Naive thymus-derived CD8-positive, alpha-beta T cell (primary cell): ENCODE measurements at places on chromosomes 6 and 20.

GRCh38 chr6:144007478-144008119 is 460 bp downstream of the PLAGL1 start:
- DNase-seq, result no peak

DNA sequence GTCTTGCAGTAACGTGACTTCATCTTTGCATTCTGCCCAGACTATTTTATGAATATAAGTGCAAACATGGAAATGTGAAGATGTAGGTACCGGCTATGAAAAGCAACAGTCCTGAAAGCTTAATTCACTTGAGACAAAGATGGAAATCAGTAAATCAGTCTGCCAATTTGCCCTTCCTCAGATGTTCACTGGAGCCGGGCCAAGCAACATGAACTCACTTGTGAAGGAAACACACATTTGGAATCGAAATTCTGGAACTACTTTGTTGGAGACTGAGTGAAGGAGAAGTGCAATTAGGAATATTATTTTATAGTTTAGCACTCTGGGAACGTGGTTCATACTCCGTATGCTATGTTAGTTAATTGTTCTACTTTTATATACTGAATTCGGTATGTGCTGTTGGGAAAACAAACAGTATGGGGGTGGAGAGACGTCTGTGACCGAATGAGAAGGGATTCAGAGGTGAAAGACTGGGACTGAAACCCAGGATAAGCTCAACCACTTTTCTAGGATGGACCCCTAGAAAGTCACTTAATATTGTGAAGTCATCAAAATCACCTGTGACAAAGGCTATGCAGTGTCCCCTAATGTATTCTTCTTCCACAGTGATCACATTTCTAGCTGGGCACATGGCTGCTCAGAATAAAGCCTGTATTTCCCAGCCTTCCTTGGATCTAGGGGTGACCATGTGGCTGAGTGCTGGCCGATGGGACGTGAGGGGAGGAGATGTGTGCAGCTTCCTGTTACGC is 95.5 kb downstream of the PREX1 start:
- DNase-seq, result no peak

DNA sequence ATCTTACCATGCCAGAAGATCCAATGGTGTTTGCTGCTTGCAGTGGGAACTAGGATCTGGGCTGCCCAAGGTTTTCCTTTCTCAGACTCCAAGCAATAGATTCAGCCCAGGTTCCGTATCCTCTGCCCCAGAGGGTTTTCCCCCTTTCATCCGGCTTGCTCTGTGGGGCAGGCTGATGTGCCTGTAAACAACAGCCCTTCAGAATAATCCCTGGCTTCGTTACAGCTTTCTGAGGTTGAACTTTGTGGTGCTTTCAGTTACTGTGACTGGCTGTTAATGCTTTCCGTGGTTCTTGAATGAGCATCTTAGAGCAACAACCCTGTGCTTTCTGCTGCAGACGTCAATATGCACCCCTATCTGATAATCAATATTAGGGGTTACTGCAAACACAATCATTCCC is 400.4 kb downstream of the BTBD3 start:
- no peak for DNase-seq

DNA sequence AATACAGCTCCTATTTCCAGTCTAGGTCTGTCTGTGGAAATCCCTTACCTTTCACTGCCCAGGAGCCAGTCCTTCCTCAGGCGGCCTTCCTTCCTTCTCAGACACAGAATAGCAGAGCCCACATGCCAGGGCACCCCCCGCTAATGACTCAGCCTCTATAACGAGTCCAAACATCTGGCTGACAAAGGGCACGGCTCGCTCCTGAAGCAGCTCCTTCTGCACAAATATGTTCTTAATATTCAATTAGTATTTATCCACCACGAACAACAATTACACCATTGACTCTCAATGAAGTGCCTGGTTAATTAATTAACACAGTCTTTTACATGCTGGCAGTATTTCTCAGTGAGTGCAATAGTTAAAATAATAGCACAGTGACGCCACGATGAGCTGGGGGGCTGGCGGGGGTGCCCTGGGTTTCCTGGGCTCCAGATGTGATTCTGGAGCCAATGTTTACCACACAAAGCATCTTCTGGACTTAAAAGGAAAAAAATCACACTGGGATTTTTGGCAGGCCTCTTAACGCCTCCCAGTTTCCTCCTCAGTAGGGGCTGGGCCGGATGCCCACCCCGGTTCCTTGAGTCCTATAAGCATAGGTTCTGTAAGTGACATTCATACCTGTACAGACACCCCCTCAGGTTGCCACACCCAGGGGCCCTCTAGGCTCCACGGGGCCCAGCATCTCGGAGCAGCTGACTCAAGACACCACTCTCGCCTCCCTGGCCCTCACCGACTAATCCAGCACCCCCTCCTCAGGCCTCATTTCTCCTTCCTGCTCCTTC is 158.6 kb upstream of the MLN start:
- no peak for DNase-seq

GRCh38 chr6:169045486-169045885 is 208.2 kb downstream of the THBS2 start:
- no peak for DNase-seq

DNA sequence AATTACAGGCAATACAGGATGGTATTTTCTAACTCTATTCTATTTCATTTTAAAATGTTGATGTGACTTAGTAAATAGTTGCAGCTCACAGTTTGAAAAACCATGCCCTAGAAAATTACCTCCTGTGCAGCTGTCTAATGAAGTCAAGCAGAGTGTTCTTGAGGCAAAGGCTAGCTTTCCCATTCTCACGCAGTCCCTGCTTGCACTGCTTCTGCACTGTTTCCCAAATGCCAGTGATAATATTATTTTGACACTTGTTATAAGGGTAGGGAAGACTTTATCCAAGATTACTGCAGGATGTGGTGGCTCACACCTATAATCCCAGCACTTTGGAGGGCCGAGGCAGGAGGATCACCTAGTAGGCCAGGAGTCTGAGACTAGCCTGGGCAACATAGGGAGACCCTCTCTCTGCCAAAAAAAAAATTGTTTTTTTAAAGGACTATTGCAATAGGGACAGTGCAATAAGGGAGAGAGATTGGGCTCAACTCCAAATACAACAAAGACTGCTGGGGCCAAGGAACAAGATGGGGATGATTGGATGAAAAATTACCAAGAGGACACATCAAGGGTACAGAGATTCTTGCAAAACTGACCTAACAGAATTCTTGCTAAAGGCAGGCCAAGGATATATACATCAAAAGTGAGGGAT is 196.1 kb downstream of the LY86 start:
- no peak for DNase-seq

DNA sequence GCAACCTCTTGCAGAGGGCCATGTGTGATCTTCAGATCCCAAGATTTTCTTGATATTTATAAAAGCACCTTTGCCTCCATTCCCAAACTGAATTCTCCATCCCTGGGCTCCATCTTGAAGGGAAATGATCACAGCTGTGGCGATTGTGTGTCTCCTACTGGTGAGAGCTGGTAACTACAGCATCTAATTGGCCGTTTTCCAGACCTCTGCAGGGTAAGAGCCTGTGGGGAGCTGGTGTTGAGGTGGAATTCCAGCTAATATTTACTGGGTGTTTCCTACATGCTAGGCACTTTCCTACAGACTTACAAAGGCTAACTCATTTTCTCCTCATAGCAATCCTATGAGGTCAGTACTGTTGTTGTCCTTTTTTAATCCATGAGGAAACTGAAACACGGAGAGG is 59.2 kb upstream of the FNDC1 start:
- peak; percentile 21 for DNase-seq

- DNase-seq, result no peak
These were observed 16.7 kb upstream of the TBC1D20 start for GRCh38 chr20:478949-479429.

DNA sequence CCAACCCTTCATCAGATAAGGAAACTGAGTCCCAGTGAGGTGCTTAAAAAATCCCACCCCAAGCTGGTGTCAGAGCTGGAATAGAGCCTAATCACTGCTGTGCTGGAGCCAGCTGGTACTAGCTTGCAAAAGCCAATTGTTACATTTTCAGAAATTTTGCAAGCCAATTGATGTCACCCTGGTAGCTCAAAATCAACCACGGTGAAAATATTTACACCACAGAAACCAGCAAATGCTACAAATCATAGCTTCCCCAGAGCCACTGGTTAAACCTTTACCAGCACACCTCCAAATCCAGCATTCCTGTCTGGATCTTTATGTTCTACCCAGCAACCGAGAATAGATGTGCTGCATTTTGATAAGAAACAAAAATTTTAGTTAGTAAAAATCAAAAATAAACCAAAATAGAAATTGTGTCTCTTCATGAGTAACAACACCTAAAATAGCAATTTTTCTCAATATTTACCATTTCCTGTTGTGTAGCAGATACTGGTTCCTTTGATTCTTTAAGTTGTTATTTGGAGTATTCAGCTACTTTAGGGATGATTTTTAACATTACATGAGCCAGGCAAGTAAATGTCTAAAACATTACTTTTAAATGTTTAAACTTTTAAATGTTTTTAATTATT is 7.2 kb upstream of the LCA5 start:
- DNase-seq, result no peak

GRCh38 chr6:98343004-98343403 is 491.4 kb upstream of the POU3F2 start:
- no peak for DNase-seq

DNA sequence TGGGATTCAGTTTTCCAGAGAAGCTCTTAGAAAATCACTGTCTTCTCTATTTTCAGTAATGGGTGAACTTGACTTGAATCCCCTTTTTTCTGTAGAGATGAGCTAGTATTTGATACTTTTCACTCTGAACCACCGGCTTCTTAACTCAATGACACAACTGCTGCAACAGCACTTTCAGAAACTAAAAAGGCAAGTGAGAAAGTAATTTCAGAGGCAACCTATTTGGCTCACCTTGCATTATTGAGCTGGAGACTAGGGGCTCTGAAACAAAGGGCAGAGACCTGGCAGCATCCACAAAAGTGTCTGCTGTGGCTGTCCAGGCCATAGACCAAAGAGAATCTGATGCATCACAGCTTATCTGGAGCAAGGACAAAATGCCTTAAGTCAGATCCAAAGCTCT is 289.8 kb upstream of the IRAK1BP1 start:
- DNase-seq, result no peak

DNA sequence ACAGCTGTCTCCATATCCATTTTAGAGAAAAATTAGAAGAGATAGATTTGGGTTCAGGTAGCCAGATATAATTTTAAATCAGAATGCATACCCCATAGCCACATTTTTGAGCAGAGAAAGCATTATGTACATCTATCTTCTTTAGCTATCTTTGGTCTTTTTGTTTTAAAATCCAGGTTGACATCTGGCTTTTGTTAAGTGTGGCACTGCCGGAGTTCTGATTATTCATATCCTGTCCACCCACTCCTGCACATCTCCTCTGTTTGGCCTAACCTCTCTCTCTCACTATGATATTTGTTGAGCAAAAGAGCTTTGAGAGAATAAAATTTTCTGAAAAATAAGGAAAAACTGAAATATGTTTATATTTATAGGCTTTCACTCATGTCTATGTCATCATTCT is 189.7 kb downstream of the PACRG start:
- no peak for DNase-seq
